ENCODE measurements at places on chromosomes 1 and 21.

GRCh38 chr1:61092642-61093041, 10.3 kb downstream of the NFIA start:
- no peak for DNase-seq

DNA sequence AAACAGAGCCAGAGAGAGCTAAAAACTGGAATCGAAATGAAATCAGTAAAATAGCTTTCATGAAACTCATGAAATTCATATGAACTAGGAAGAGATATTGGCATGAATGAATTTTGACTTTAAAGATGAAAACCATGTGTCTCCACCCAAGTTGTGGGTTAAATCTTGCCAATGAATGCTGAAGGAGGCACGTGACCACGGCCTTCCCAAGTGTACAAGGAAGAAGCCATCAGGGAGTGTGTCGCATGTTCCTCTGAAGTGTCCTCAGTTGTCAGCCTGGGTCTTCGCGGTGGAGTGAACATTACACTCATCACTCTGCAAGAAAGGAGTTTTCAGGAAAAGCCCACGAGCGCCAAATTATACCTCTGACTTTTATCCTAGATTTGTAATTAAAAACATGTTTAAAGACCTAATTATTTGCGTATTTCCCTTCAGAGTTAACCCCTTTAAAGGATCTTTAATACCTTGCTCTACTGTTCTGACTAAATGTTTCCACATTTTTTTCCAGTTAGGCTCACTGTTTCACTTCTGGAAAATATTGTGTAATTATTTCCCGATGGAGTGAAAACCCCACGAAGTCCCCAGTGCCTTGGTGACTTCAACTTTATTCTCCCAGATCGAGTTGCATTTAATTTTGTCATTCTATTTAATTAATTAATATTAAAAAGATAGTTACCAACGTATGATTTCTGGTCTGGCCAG, 118.3 kb downstream of the DHRS3 start:
- DNase-seq: no peak

GRCh38 chr1:60857851-60858250, 224.5 kb upstream of the NFIA start:
- DNase-seq: no peak

DNA sequence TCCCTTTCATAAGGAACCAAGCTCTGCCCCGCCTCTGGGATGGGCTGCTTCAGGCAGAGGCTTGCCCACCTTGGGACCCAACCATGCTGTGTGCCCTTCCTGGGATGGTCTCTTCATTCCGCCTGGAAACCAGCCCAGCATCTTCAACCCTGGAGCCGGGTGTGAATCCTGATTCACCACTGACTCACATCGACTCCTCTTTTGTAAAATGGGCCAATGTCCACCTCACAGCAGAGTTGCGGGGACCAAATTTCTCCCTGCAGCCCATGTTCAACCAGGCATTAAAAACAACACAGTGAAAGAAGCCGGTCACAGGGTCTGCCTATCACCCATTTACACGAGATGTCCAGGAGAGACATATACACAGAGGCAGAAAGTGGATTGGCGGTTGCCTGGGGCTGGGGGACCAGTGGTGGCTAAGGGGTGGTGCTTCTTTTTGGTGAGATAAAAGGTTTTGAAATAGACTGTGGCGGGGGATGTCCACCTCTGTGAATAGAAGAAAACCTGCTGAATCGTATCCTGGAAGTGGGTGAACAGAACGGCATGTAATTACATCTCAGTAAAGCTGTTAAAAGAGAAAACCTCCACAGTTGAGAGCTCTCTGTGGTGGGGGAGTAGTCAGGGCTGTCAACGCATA, 6.9 kb upstream of the GPR153 start:
- DNase-seq: no peak

DNA sequence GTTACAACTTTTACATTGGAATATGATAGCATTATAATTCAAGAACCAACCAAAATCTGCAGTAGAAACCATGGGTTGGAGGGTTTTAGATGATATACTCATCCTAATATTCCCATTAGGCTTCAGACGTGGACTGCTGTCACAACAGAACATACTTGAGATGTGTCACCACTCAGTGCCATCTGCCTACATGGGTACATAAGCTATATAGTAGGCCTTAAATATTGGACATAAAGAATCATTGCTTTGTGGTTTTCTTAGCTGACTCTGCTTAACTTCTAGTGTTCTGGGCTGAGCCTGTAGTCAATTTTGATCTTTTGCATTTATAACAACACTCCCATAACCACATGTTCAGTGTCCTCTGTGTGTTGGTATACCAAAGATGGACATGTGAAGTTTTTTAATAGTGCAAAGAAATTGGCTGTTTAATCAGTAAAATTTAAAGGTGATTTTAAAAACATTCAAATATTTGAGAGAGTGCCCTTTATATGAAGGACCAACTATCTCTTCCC, 14.2 kb downstream of the RAP1A start:
- DNase-seq: no peak

Measured in activated naive CD4-positive, alpha-beta T cell treated with Interleukin-2 at 50 U/mL for 16 hours (primary cell).